Stimulated activated CD8-positive, alpha-beta memory T cell treated with anti-CD3 and anti-CD28 coated beads, Interleukin-15, amount 100 ng/mL, for 48 hours (primary cell): ENCODE measurements at places on chromosomes 5 and 9.

DNA sequence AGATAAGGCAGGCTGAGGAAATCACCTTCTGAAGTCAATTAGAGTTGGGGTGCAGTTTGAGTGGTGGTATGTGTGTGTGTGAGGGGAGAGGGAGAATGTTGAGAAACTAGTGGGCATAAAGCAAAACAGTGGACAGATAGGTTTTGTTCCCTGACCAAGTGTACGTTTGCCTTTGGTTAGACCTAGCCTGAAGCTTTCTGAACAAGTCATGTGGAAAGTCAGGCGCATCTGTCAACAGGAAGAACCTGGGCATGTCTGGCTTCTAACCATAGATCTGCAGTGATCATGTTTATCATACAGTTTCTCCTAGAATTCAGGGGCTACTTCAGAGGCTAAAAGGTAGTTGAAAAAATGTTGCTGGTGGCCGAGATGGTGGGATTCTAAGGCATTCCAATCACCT lies 143.2 kb upstream of the PCA3 start:
- DNase-seq: no peak

DNA sequence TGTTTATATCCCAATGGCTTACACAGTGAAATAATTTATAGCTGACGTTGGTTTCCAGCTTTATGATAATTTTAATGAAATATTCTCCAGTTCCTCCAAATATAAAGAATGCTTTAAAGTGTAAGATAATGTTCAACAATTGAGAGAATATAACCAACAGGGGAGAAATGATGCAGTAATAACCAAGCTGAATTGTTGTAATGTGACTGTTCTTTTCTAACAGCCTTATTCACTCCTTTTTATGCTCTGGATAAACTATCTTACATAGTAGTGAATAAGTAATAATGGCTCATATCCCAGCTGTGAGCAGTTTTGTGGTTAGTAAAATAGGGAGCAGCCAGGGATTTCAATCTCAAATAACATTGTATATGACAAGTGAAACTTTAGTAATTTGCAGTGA lies 2348.7 kb upstream of the ACO1 start:
- no peak for DNase-seq

- DNase-seq: no peak
Observed at GRCh38 chr5:76114179-76114851, 31.1 kb downstream of the SV2C start.

DNA sequence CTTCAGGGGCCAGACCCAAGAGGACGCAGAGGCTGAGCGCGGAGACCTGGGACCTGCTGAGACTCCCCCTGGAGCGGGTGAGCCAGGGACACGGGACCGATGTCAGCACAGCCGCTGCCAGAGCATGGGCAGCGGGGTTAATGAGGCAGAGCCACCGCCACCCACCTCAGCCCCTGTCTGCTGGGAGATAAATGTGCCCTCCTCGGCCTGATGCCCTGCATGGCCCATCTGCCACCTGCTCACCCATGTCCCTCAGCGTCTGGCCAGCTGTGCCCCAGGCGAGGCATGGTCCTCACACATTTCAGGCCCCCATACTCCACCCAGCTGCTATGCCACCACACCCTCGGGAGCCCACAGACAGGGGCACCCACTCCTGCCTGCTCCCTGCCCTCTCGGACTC lies 14.9 kb downstream of the DNLZ start:
- no peak for DNase-seq

DNA sequence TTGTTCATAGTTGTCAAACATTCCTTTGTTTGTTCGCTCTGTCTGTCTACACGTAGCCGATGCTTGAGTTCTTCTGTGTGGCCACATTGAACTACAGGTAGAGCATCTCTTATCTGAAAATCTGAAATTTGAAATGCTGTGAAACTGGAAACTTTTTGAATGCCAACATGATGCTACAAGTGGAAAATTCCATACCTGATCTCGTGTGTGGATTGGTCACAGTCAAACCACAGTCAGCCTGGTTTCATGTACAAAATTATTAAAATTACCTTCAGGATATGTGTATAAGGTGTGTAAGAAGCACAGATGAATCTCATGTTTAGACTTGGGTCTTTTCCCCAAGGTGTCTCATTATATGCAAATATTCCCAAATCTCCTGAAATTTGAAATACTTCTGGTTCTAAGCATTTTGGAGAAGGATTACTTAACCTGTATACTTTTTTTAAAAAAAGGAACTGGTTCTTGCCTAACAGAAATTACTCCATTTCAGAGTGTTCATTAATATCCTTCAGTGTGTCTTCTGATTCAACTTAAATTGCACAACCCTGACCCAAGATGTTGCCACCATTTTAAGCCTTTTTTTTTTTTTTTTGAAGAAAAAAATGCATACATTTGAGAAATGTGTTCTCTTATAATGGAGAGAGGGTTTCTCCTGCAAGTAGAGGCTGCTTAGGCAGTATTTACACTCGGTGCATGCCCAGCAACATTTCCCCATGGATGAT lies 254.3 kb downstream of the MAST4 start:
- no peak for DNase-seq

DNA sequence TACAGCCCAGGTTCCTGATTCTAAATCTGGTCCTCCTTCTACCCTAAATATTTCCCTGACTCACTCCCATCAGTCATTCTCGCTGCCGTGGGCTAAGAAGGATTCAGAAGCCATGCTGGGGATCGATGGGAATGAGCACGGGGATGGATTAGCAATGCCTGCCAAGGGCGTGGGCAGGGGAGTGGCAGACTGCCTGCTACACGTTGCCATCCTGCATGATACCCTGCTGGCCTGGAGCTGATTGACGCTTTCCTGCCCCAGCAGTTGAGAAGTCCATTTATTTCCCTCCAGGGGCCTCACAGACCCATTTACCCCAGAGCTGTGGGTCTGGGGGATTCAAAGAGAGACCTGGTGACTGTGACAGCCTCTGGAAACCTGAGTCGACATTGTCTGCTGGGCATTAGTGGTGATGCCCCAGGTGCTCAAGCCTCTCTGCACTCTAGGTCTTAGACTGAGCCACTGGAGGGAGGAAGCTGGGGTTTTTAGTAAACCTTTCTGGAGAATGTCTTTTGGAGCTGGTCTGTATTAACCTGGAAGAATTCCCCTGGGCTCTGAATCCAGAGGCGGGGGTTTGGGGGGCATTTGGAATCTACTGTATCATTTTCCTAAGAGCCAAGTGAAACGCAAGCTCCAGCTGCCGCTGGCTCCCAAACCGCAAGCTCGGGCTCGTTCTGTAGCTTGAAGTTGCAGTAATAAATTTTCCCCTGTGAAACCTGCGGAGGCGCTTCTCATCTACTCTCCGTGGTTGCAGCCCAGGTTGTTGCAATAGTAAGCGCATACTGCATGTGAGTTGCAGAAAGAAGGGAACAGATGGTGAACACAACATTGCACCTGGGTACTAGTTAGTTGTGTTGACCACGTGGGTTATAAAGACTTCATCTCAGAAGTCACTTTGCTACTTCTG lies 76.3 kb upstream of the RAPGEF1 start:
- no peak for DNase-seq

DNA sequence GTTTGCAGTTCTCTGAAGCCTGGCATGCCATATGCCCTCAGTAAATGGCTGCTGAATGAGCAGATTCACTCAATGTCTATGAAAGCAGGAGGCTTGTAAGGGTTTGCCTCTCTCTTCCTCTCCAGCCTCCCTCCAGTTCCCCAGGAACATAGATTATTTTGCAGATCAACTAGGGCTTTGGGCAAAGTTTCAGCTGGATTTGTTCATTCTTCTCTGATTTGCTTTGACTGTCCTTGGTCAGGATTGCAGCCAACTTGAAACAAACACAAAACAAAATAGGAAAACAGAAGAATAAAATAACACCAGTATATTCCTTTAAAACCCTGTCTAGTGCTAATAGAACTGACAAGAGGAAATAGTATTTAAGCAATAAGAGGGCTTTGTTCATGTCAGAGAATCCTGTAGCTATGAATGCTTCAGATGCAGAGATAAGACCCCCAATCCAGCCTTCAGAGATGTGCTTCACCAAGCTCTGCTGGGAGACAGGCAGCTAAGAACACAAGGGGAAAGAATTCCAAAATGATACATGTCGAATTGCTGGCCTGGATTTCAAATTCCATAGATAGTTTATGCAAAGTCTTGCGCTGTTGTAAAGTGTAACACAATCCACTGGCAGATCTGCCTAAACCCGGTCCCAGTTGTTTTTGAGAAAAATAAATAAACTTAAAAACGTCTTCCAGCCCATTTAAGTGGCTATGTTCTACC lies 174.3 kb downstream of the PAPPA start:
- DNase-seq: no peak

DNA sequence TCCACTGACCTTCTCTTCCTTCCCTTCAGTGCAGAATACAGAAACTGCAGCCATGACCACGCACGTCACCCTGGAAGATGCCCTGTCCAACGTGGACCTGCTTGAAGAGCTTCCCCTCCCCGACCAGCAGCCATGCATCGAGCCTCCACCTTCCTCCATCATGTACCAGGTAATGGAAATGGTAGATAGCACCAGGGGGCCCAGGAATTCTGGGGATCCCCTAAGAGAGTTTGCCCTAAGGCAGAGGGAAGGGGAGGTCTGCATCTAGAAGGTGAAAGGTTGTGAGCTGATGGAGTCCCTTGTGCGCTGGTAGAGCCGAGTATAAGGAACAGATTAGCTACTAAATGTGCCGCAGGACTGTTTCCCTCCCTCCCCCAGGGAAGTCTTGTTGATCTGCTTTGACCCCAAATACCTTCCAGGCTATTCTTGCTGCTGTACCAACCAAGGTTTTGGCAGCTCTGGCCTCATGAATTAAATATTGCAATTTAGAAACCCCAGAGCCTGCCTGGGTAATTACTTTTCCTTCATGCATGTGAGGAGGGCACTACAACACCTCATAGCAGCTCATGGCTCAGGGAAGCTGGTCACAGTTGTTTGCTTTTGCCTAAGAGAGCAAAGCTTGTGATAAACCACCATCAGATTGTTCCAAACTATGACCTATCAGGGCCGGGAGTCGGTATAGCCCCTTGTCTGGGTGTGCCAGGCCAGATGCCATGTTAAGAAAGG lies 19.6 kb downstream of the CYFIP2 start:
- DNase-seq: no peak

- DNase-seq: no peak
Observed at GRCh38 chr5:95848701-95849100, 26.2 kb upstream of the GLRX start.

- DNase-seq: no peak
Observed at GRCh38 chr5:24732184-24732583, 87.4 kb upstream of the CDH10 start.

GRCh38 chr5:142545650-142546322 lies 140.1 kb downstream of the FGF1 start:
- no peak for DNase-seq
